Gastroesophageal sphincter (tissue), 4 donors: ENCODE measurements at places on chromosomes 5 and 9. TPM values are rescaled to one million over a fixed set of nuclear protein-coding genes. Genes with fewer than 3 reads are reported as not detected.
A peak's percentile ranks its signal among the peaks of the same experiment; 100 is the strongest.

DNA sequence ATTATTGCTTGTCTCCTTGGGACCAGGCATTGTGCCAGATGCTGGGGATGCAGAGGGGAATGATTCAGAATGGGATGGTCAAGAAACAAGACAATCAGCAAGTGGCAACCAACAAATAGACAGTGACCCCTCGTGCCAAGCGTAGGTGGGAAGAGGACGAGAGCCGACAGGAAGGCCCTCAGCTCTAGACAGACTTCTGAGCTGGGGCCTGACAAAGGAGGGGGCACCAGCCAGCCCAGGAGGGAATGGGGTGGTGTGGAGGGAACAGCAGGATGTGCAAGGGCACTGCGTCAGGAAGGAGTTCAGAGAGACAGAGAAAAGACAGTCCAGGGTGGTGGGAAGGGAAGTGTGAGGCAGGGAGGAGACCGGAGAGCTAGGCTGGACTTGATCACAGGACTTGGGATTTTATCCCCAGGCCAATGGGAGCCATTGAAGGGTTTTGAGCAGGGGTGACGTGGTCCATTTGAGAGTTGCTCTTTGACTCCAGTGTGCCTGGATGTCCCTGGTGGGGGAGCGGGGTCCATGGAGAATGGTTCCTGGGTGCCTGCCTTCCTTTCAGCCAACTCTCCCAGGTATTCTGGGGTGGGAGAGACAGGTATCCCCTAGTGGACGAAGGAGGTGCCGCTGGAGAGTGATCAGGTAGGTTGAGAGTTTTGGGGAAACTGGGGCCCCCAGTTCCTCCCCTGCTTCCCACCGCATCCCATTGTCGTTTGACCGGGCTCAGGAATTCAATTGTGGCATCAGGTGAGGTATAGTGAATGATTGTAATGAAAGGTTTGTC, 79.3 kb upstream of the ZNF618 start:
- no peak for ATAC-seq

GRCh38 chr9:92600462-92601261, 64.9 kb upstream of the ECM2 start:
- ATAC-seq = peak; percentile 67

DNA sequence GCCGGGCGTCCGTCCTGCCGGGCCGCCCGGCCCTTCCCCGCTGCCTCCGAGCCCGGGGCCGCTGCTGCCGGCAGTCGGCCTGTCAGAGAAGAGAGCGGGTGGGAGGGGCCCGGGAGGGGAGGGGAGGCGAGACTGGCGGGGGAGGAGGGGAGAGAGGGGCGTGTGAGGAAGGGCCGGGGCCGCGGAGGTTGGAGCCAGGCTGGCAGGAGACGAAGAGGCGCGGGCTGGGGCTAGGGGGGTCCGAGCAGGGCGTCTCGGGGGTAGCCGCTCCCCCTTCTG, 570 bp downstream of the CREBRF start:
- peak; percentile 76 for ATAC-seq

LPAR1 gene
- total RNA-seq = 27.1 TPM

C5orf52 gene
- total RNA-seq = not detected

DNA sequence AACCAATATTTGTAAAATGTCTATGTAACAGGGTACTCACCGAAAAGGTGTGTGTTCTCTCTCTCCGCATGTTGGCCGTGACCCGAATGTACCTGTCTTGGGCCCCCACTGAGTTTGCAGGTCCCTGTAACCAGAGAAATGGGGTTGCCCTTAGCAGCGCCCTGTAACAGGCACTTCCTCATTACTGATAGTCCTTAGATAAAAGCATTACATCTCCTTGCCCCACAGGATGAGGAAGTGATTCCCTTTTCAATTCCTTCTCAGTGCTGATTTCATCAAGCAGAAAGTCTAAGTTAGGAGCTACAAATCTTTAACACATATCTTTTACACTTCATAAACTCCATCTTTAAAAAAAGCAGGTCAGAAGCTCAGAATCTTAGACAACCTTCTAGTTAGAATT, 15.2 kb upstream of the HMHB1 start:
- no peak for ATAC-seq

DNA sequence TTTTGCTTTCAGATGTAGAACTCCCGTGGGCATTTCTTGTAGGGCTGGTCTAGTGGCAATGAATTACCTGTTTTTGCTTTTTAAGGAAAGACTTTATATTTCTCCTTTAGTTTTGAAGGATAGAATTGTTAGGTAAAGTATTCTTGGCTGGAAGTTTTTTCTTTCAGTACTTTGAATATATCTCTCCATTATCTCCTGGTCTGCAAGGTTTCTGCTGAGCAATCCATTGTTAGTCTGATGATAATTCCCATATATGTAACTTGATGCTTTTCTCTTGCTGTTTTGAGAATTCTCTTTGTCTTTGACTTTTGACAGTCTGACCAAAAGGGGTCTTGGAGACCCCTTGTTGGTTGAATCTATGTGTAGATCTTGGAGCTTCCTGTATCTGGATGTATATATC, 198.1 kb downstream of the TMEM167A start:
- no peak for ATAC-seq

GRCh38 chr5:175885813-175886212, 14.4 kb downstream of the CPLX2 start:
- no peak for ATAC-seq

GRCh38 chr5:23994581-23995370, 487.4 kb downstream of the PRDM9 start:
- no peak for ATAC-seq

IFNE gene
- total RNA-seq = not detected

MARCHF11 gene
- not detected for total RNA-seq

TLR4 gene
- total RNA-seq = 10.1 TPM

DNA sequence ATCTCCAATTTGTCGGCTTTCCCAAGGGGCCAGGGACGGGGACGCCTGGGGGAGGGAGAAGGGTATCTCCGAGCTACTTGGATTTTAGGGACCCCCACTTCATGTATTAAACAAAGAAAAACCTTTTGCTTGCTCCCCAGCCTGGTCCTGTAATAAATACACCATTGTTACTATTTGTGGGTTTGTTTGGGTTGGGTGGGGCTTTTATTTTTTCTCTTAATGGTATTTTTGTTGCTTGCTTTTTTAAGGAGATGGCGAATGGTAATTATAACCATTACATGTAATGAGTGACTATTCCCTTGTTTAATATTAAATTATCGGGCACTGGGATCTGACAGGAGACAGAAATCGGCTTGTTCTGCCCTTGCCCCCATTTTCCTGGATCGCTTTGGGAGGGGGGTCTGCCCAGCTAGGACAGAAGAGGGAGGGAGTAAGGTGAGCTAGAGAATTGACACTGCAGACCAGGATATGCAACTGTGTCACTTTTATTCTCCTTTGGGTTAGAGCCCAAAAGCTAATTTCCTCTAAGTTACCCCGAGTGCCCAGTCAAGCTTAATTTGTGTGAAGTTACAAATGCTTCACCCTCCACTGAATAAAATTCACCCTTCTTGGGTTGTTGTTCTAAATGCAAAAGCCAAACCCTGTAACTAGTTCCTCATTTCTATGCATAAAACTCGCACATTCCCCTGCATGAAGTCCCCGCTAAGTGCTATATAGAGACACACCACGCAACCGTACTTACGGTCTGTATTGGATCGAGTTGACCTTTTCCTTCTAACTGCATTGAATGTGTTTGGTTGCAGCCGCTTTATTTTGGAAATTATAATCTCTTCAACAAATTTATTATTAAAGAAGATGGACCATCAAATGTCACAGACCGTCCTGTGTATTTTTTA, 1.6 kb upstream of the ZNF608 start:
- ATAC-seq = no peak

- no peak for ATAC-seq
Measured at GRCh38 chr5:9924614-9925013, 294.5 kb upstream of the TAS2R1 start.

JAKMIP2 gene
- 0.62 TPM for total RNA-seq

DNA sequence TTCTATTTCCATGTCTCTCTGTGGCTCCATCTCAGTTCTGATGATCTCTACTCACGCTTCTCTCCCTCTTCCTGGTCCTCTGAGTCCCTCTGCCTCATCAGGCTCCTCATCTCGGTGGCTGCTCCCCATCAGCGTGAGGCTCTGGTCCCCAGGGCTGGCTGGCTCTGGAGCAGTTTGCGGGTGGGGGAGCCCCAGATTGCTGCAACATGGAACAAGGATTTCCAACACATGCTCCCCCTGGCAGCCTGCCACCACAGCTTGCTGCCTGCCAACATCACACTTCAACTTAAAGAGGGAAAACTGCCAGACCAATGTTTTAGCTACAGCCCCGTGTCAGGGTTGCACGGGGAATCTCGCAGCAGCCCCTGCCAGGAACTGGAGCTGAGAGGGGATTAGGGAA, 77.2 kb upstream of the NEK6 start:
- ATAC-seq = no peak

GRCh38 chr9:76905791-76906646, at the start of gene PRUNE2:
Gene PRUNE2, minus strand, starts transcription at chr9:76906114. Its CDS starts 151 bp downstream, at chr9:76905963.
- peak; percentile 96 for ATAC-seq

ACTL7B gene
- not detected for total RNA-seq

DNA sequence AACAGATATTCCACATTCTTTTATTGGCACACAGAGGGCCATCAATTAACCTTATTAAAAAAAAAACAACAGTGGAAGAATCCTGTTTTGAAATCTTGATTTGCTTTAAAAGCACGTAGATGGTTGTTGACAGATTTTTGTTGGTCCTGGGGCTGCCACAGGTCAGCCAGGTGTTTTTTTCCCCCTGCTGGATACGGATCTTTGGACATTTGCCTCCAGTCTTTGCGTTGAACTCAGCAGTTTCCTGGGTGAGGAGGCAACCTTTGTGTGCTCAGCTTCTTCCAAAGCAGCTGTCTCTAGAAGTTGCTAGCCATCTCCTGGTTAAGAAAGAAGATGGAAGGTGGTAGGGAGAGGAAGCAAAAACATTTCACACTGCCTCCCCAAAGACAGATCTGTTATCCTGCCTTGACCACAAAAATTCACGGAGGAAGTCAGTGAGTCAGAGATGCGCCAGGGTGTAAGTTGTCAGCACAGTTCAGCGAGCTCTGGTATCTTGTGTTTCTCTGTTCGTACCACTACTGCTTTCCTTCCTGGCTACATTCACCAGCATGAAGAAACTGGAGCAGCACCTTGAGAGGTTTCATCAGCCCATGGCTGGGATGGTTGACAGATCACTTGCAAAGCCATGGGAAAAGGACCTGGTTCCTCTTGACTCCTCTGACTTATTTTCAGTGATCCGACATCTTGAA, 207.3 kb downstream of the ARHGAP26 start:
- peak; percentile 34 for ATAC-seq

GRCh38 chr5:107985144-107985543, 314.4 kb upstream of the EFNA5 start:
- no peak for ATAC-seq

DNA sequence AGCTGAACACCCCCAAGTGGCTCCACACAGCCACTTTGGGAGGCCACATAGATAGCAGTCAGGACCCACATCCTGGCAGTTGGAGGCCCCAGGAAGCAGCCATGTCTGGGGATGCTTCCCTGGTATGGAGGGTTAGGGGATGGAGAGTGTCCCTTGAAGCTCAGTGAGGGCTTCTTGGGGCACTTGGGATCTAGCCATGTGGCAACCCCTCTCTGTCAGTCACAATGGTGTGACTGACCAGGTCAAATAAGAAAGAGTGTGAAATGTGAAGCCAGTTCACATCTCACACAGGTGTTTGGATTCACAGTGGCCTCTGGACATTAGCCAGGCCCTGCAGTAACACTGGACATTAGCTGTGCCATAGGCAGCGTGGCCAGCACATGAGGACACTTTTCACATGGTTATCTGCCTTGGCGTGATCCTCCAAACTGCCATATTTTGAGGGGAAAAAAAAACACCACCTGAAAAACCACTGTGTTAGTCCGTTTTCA, 53.9 kb upstream of the IL17B start:
- peak; percentile 32 for ATAC-seq

GRCh38 chr9:100160021-100160420, 61.0 kb downstream of the INVS start:
- ATAC-seq = no peak

DNA sequence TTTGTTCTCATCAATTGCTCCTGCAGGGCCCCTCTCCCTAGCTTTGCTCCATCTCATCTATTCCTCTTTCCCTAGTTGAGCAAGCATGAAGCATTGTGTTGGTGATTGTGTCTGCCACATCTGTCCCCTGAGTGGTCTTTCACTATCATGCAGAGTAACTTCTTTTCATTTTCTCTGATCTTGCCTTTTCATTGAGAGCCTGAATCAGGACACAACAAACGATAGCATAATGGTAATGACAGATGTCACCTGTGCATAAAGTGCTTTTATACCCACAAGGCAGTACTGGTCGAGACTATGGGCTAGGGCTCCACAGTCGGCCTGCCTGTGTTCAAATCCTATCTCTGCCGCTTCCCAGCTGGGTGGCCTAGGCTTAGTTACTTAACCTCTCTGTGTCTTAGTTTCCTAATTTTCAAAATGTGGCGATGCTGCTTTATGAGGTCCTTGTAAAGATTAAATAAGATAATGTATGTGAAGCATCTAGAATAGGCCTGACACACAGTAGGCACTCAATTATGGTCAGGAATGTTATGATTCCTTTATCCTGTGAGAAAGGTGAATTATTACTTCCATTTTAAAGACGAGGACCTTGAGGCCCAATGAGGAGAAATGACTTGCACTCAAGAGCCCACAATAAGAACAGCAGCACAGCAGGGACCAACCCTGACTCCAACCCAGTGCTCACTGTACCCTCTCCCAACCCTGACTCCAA, 137.1 kb upstream of the ZNF618 start:
- no peak for ATAC-seq
